Muscle of leg (tissue), 16 donors: ENCODE measurements at places on chromosomes 13 and 19.

DNA sequence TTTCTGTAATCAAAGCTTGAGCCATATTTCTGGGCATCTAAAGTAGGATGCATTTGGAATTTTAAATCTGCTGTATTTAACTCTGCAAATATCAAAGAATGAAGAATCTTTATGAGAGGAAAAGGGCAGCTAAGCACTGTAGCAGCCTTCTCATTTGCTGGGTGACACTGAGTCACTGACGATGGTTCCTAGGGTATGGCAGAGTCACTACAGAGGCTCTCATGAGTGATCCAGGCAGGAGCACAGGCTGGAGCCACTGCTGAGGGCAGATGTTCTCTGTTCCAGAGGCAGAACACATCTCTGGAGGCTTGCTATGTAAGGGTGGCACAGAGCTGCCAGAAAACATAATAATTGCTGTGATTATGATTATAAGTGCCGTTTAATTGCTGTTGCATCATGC lies 340.7 kb upstream of the HTR2A start:
- no peaks in the 10 kb centered on the region for H3K27me3 ChIP-seq
- DNase-seq = no peak
- no peak overlapping the region for H3K27ac ChIP-seq
- no peaks in the 10 kb centered on the region for H3K4me1 ChIP-seq

DNA sequence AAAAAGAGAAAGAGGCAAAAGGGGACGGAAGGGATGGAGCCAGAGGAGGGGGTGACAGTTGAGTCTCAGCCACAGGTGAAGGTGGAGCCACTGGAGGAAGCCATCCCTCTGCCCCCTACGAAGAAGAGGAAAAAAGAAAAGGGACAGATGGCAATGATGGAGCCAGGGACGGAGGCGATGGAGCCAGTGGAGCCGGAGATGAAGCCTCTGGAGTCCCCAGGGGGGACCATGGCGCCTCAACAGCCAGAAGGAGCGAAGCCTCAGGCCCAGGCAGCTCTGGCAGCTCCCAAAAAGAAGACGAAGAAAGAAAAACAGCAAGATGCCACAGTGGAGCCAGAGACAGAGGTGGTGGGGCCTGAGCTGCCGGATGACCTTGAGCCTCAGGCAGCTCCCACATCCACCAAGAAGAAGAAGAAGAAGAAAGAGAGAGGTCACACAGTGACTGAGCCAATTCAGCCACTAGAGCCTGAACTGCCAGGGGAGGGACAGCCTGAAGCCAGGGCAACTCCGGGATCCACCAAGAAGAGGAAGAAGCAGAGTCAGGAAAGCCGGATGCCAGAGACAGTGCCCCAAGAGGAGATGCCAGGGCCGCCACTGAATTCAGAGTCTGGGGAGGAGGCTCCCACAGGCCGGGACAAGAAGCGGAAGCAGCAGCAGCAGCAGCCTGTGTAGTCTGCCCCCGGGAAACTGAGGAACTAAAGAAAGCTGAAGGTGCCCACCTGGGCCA lies 2.5 kb downstream of the POLR1G start:
- no peak overlapping the region for H3K27ac ChIP-seq
- H3K4me3 ChIP-seq = no peak overlapping the region
- peaks cover 32% of the 10 kb centered on the region for H3K4me1 ChIP-seq

DNA sequence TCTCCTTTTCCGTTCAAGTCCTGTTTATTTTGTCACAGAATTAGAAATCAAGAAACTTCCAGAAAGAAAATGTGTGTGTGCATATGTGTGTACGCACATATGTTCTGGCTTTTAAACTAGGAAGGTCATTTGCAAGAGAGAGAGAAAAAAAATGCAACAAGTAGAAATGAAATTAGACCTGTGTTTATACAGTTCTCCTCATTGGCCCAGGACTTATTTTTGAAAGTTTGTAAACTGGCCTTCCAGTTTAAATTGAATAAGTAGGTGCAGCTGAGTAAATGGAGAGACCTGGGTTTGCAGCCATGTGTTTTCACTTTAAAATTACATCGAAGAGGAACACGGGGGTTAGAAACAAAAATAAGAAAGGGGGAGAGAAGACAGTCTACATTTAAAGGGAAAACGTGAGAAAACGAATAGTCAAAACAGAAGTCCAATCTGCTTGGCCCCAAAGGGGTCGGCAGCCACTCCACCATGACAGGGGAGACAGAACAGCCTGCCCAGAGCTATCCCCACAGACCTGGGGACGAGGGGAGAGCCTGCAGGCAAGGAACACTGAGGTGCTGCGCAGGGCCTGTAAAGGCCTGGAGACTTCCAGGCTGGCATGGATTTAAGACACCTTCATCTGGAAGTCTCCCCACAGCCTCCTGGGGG lies 216.8 kb upstream of the MAB21L1 start:
- H3K27me3 ChIP-seq = no peaks in the 10 kb centered on the region
- H3K4me3 ChIP-seq = no peak overlapping the region
- H3K27ac ChIP-seq = peak overlapping the region; percentile 85
- DNase-seq = peak; percentile 82

GRCh38 chr13:100493418-100493817 lies 95.2 kb downstream of the GGACT start:
- H3K4me1 ChIP-seq = peaks cover 7% of the 10 kb centered on the region
- no peaks in the 10 kb centered on the region for H3K27me3 ChIP-seq
- no peak overlapping the region for H3K4me3 ChIP-seq

DNA sequence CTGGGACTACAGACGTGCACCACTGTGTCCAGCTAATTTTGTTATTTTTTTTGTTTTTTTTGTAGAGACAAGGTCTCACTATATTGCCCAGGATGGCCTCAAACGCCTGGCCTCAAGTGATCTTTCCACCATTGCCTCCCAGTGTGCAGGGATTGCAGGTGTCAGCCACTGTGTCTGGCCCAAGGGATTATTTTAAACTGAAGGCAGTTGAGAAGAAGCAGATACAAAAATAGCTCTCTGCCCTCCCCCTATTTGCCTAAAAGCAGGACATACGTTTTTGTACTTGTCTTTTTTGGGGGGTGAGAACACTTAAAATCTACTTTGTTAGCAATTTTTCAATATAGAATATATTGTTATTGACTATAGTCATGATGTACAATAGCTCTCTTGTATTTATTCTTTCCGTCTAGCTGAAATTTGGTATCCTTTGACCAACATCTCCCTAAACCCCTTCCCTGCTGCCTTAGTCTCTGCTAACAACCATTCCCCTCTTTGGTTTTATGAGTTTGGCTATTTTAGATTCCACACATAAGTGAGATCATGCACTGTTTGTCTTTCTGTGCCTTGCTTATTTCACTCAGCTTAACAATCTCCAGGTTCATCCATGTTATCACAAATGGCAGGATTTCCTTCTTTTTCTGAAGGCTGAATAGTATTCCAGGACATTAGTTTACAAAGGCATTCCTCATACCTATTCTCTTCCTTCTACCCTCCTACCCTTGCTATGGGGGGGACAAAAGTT lies 34.9 kb downstream of the ADGRE3 start:
- no peak for DNase-seq
- H3K36me3 ChIP-seq = no peaks in the 10 kb centered on the region
- H3K4me1 ChIP-seq = no peaks in the 10 kb centered on the region
- no peak overlapping the region for H3K4me3 ChIP-seq
- H3K27ac ChIP-seq = no peak overlapping the region
- H3K27me3 ChIP-seq = no peaks in the 10 kb centered on the region

GRCh38 chr13:73984949-73985691 lies 149.1 kb downstream of the KLF12 start:
- no peak overlapping the region for H3K4me3 ChIP-seq
- DNase-seq = no peak
- H3K27ac ChIP-seq = no peak overlapping the region
- H3K4me1 ChIP-seq = peaks cover 2% of the 10 kb centered on the region
- H3K36me3 ChIP-seq = peaks cover 2% of the 10 kb centered on the region
- H3K27me3 ChIP-seq = no peaks in the 10 kb centered on the region

DNA sequence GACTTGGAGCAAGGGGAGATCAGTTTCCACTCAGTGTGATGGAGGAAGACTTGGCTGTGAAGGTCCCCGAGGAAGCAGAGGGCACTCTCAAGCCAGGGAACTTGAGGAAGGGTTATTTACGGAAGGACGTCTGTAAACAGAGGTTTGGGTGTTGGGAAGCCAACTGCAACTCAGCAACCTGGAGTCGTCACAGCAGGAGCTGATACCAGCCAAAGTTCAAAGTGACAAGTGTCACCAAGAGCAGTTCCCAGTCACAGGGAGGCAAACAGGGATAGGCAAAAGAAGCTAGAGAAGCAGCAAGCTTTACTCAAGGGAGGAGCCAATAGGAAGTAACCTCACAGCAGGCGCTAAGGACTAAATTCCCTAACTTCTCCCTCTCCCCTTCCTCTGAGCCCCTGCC lies 205.5 kb downstream of the EFNB2 start:
- no peak overlapping the region for H3K4me3 ChIP-seq
- H3K27ac ChIP-seq = no peak overlapping the region
- no peaks in the 10 kb centered on the region for H3K4me1 ChIP-seq
- DNase-seq = no peak
- no peaks in the 10 kb centered on the region for H3K36me3 ChIP-seq

DNA sequence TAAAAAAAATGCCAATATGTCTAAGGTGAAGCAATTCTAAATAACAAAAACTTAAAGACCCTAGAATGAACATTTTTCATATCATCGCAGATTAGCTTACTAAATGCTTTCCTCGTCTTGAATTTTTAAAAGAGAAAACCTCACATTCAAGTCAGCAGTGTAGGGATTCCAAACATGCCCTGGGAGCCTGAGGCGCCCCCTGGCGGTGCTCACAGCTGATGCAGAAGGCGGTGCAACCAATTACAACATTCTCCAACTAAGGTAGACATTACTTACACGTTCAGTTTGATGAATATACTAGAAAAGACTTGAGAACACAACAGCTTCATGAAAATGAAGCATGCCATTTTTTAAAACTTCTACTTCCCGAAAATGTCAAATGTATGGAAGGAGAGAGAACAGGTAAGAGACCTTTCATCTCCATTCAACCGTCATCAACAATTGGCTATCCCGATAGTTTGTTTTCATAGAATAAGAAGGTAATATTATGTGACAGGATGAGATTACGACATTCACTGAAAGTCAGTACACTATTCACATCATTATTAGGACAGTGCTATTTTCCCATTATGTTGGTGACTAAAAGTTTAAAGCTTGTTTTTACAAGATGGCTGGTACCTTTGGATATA lies 304.4 kb downstream of the DCLK1 start:
- H3K27me3 ChIP-seq = no peaks in the 10 kb centered on the region
- no peak overlapping the region for H3K4me3 ChIP-seq
- DNase-seq = no peak
- H3K4me1 ChIP-seq = no peaks in the 10 kb centered on the region
- H3K36me3 ChIP-seq = peaks cover 26% of the 10 kb centered on the region

DNA sequence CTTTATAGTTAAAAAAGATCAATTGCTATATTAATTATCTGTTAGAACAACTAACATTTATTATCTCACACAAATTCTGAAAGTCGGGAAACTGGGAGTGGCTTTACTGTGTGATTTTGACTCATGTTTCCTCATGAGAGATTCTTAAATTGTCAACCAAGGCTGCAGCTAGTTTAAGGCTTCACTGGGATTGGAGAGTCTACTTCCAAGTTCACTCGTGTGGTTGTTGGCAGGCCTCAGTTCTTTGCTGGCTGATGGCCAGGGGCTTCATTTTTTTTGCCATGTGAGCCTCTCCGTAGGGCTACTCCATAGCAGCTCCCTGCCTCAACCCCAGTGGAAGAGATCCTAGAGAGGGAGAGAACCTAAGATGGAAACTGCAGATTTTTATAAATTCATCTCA lies 24.5 kb upstream of the LPAR6 start:
- H3K4me3 ChIP-seq = no peak overlapping the region
- H3K4me1 ChIP-seq = peaks cover 3% of the 10 kb centered on the region
- peaks cover 3% of the 10 kb centered on the region for H3K36me3 ChIP-seq
- DNase-seq = peak; percentile 63
- peak overlapping the region; percentile 37 for H3K27ac ChIP-seq

GRCh38 chr13:37869756-37870488 lies at the start of gene TRPC4:
Gene TRPC4, minus strand, starts transcription at chr13:37869772. Its CDS starts 86,439 bp downstream, at chr13:37783333.
- H3K36me3 ChIP-seq = no peaks in the 10 kb centered on the region
- DNase-seq = peak; percentile 66
- no peak within 1 kb of the TSS for H3K27ac ChIP-seq
- H3K4me1 ChIP-seq = peaks cover 8% of the 10 kb centered on the region

- H3K27me3 ChIP-seq = peaks cover 3% of the 10 kb centered on the region
- peaks cover 63% of the 10 kb centered on the region for H3K36me3 ChIP-seq
- H3K4me3 ChIP-seq = no peak overlapping the region
- no peak for DNase-seq
These were observed 9.9 kb downstream of the SPACA6 start for GRCh38 chr19:51702825-51703574.

- H3K27ac ChIP-seq = peak overlapping the region; percentile 98
- peak overlapping the region; percentile 79 for H3K4me3 ChIP-seq
- peaks cover 30% of the 10 kb centered on the region for H3K4me1 ChIP-seq
- peaks cover 19% of the 10 kb centered on the region for H3K36me3 ChIP-seq
- DNase-seq = peak; percentile 42
These were observed 1.0 kb upstream of the RPS5 start for GRCh38 chr19:58385891-58386575.

DNA sequence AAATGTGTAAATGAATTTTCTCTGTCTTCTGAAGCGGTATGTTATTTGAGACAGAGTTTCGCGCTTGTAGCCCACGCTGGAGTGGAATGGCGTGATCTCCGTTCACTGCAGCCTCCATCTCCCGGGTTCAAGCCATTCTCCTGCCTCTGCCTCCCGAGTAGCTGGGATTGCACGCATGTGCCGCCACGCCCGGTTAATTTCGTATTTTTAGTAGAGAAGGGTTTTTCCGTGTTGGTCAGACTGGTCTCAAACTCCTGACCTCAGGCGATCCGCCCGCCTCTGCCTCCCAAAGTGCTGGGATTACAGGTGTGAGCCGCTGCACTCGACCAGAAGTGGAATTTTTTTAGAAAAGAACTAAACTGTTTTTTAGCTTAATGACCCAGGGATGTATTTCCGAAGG lies 3.4 kb upstream of the ZNF808 start:
- H3K36me3 ChIP-seq = no peaks in the 10 kb centered on the region
- DNase-seq = no peak
- H3K4me1 ChIP-seq = peaks cover 8% of the 10 kb centered on the region
- H3K4me3 ChIP-seq = no peak overlapping the region

GRCh38 chr19:50569938-50570540 lies 1.8 kb upstream of the LRRC4B start:
- peaks cover 8% of the 10 kb centered on the region for H3K4me1 ChIP-seq
- peaks cover 54% of the 10 kb centered on the region for H3K27me3 ChIP-seq
- no peak overlapping the region for H3K4me3 ChIP-seq
- no peaks in the 10 kb centered on the region for H3K36me3 ChIP-seq
- DNase-seq = no peak

GRCh38 chr13:109148243-109148642 lies 518.8 kb downstream of the MYO16 start:
- H3K4me1 ChIP-seq = no peaks in the 10 kb centered on the region
- no peaks in the 10 kb centered on the region for H3K36me3 ChIP-seq
- no peak for DNase-seq
- no peaks in the 10 kb centered on the region for H3K27me3 ChIP-seq
- H3K4me3 ChIP-seq = no peak overlapping the region

GRCh38 chr19:16714702-16715287 lies 4.9 kb upstream of the NWD1 start:
- no peak overlapping the region for H3K27ac ChIP-seq
- H3K27me3 ChIP-seq = no peaks in the 10 kb centered on the region
- H3K4me3 ChIP-seq = no peak overlapping the region
- H3K36me3 ChIP-seq = no peaks in the 10 kb centered on the region
- no peak for DNase-seq

GRCh38 chr13:37412241-37412921 lies 186.2 kb downstream of the POSTN start:
- H3K36me3 ChIP-seq = no peaks in the 10 kb centered on the region
- no peaks in the 10 kb centered on the region for H3K27me3 ChIP-seq
- peak overlapping the region; percentile 90 for H3K27ac ChIP-seq
- peaks cover 7% of the 10 kb centered on the region for H3K4me1 ChIP-seq
- no peak overlapping the region for H3K4me3 ChIP-seq

GRCh38 chr13:94917824-94918223 lies 205.5 kb upstream of the SOX21 start:
- no peak overlapping the region for H3K27ac ChIP-seq
- no peaks in the 10 kb centered on the region for H3K27me3 ChIP-seq
- H3K4me3 ChIP-seq = no peak overlapping the region
- no peaks in the 10 kb centered on the region for H3K4me1 ChIP-seq
- no peak for DNase-seq
- H3K36me3 ChIP-seq = no peaks in the 10 kb centered on the region
